Calu3 (cell line): ENCODE measurements at places on chromosomes 7 and 10.

- peak overlapping the region; percentile 96 for H3K27ac ChIP-seq
- peak; percentile 76 for DNase-seq
- peaks cover 12% of the 10 kb centered on the region for H3K27me3 ChIP-seq
- peaks cover 11% of the 10 kb centered on the region for H3K36me3 ChIP-seq
Measured at GRCh38 chr7:17234398-17235031, 63.9 kb upstream of the AHR start.

DNA sequence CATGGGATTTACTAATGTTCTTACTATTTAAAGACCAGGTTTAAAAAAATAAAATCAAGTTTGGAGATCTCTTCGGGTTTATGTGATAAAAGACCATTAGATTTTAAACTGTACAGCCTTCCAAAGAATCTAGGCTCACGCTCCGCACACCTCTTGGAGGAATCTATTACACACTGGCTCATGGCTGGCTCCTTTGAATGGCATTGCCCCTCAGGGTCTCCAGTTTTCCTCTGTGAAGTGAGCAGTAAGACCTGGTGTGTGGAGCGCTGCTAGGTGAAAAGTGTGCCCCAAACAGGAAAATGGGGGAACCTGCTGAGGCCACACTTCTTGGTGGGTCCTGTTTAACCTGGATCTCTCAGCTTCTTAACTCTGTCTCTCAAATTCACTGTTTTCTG lies 142.3 kb downstream of the KAT6B start:
- peaks cover 10% of the 10 kb centered on the region for H3K4me1 ChIP-seq
- no peak overlapping the region for H3K4me3 ChIP-seq
- H3K27ac ChIP-seq: no peak overlapping the region
- no peaks in the 10 kb centered on the region for H3K36me3 ChIP-seq

GRCh38 chr7:25288556-25289307 lies 60.4 kb upstream of the NPVF start:
- peaks cover 64% of the 10 kb centered on the region for H3K27me3 ChIP-seq
- DNase-seq: no peak
- no peaks in the 10 kb centered on the region for H3K36me3 ChIP-seq
- H3K4me3 ChIP-seq: no peak overlapping the region
- H3K4me1 ChIP-seq: no peaks in the 10 kb centered on the region

DNA sequence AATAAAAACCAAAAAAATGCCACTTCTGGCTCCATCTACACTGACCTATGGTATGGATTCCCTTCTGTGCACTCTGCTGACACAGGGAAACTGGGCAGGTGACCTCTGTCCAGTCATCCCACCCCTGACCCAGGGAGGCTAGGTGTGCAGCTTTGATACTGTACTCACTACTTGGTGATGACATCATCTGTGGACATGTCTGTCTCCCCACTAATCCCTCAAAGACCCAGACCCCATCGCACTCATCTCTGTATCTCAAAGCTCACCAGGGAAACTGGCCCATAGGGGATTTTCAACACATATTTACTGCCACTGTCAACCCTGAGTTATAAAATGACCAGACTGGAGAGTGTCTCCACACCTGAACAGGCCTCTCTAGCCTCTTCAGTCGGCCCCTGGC lies 10.6 kb downstream of the SGMS1 start:
- no peaks in the 10 kb centered on the region for H3K27me3 ChIP-seq
- H3K4me1 ChIP-seq: no peaks in the 10 kb centered on the region
- no peak overlapping the region for H3K4me3 ChIP-seq
- no peak for DNase-seq
- H3K36me3 ChIP-seq: peaks cover 5% of the 10 kb centered on the region

- H3K27me3 ChIP-seq: no peaks in the 10 kb centered on the region
- no peaks in the 10 kb centered on the region for H3K36me3 ChIP-seq
- H3K4me1 ChIP-seq: no peaks in the 10 kb centered on the region
- DNase-seq: no peak
Measured at GRCh38 chr7:88432301-88432700, 125.6 kb upstream of the STEAP4 start.

GRCh38 chr10:21110358-21110757 lies 213.2 kb upstream of the NEBL start:
- H3K4me1 ChIP-seq: no peaks in the 10 kb centered on the region
- H3K4me3 ChIP-seq: no peak overlapping the region
- no peaks in the 10 kb centered on the region for H3K27me3 ChIP-seq
- no peak for DNase-seq

GRCh38 chr10:14616955-14617730 lies 157.6 kb downstream of the FAM107B start:
- no peaks in the 10 kb centered on the region for H3K36me3 ChIP-seq
- H3K27ac ChIP-seq: peak overlapping the region; percentile 3
- peaks cover 24% of the 10 kb centered on the region for H3K4me1 ChIP-seq
- H3K27me3 ChIP-seq: no peaks in the 10 kb centered on the region
- DNase-seq: no peak
- no peak overlapping the region for H3K4me3 ChIP-seq

DNA sequence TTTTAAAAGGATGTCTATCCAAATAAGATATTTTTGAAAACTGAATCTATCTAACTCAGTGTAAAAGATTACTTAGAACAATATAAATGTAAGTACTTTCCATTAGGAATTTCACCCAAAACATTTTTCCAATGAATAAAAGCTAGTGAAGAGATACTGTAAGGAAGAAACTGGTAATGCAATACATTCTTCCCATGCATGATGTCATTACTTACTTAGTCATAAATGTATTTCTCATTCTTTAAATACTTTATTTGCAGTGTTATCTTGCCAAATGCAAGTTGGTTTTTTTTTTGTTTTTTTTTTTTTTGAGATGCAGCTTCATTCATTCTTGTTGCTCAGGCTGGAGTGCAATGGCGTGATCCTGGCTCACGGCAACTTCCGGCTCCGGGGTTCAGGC lies 265.6 kb downstream of the PHF14 start:
- H3K4me3 ChIP-seq: no peak overlapping the region
- H3K36me3 ChIP-seq: no peaks in the 10 kb centered on the region
- no peak overlapping the region for H3K27ac ChIP-seq
- H3K27me3 ChIP-seq: no peaks in the 10 kb centered on the region
- no peaks in the 10 kb centered on the region for H3K4me1 ChIP-seq

DNA sequence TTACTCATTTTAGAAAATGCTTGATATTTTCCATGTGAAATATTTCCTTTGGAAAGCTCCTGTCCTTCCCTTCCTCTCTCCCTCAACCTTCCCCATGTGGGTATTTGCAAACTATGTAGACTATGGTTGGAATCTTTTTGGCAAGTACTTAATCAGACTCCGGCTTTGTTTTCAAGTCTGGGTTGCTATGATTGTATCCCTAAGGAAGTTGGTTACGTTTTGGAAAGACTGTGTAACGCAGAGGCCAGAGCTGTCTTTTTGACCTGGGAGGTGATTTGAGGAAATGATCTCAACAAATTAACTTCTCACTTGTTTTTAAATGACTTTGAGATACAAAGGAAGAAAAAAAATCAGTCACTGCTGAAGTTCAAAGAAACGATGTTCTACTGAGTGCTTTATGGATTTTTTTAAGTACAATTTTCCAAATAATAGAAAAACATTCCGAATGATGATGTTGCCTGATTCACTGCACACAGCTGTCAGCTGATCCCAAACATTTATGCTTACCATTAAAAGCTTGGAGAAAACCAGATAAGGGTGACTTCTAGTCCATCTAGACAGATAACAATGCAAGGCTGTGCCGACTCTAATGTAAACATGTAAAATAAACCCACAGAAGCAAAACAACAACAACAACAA lies 145.5 kb upstream of the CELF2 start:
- H3K27me3 ChIP-seq: no peaks in the 10 kb centered on the region
- no peak overlapping the region for H3K4me3 ChIP-seq
- no peaks in the 10 kb centered on the region for H3K4me1 ChIP-seq
- peaks cover 5% of the 10 kb centered on the region for H3K36me3 ChIP-seq
- no peak for DNase-seq

- no peak overlapping the region for H3K4me3 ChIP-seq
- DNase-seq: no peak
- H3K27ac ChIP-seq: no peak overlapping the region
- no peaks in the 10 kb centered on the region for H3K4me1 ChIP-seq
- H3K36me3 ChIP-seq: no peaks in the 10 kb centered on the region
Measured at GRCh38 chr10:2948127-2948854, 119.1 kb upstream of the PFKP start.

DNA sequence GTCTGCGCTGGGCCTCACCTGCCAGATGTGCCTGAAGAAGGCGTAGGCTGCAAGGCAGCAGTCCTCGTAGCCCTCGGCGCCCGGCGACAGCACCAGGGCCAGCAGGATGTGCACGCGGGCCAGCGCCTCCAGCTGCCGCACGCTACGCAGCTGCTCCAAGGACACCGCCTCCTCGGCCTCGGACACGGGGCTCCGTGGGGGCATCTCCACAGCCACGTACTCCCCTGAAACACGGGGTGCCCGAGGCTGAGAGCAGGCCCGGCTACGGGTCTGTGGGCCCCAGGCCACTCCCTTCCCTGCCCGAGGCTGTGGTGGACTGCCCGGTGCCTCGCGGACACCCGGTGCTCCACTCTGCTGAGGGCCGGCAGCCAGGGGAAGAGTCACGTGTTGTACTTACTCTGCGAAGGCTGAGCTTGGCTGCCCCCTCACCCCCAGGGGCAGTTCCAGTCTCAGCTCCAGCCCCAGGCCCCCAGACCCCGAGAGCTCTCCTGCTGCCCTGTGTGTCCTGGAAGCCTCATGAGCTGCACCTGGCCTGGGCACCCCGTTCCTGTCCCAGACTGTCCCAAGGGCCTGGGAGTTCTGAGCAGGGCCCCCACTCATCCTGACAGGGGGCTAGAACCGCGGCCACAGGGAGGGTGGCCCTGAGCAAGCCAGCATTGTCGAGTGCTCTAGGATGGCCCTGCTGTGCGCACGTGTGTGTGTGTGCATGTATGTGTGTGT lies 62.8 kb downstream of the CFAP46 start:
- no peak overlapping the region for H3K27ac ChIP-seq
- H3K4me1 ChIP-seq: no peaks in the 10 kb centered on the region
- no peak for DNase-seq
- H3K36me3 ChIP-seq: no peaks in the 10 kb centered on the region
- peaks cover 80% of the 10 kb centered on the region for H3K27me3 ChIP-seq
- no peak overlapping the region for H3K4me3 ChIP-seq

GRCh38 chr7:52100-52499 lies 140.3 kb upstream of the FAM20C start:
- DNase-seq: no peak
- H3K36me3 ChIP-seq: no peaks in the 10 kb centered on the region
- peaks cover 76% of the 10 kb centered on the region for H3K27me3 ChIP-seq
- no peaks in the 10 kb centered on the region for H3K4me1 ChIP-seq
- no peak overlapping the region for H3K4me3 ChIP-seq

DNA sequence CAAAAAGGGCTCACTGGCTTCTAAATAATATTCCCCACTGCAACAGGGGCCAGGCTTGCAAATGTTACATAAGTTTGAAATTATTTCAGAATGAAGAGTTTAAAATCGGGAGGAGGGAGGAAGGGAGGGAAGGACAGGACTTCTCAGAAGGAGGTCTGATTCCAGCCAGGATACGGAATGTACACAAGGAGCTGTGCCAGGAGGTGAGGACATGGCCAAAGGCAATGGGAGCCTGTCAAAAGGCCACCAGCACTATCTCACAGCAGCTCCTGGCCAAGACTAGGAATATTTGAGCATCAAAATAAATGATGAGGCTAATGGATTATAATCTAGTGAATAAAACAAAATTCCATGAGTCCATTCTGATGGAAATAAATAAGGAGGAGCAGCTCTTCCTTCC lies 18.6 kb upstream of the DRGX start:
- H3K4me1 ChIP-seq: no peaks in the 10 kb centered on the region
- H3K36me3 ChIP-seq: no peaks in the 10 kb centered on the region
- H3K27me3 ChIP-seq: peaks cover 53% of the 10 kb centered on the region

DNA sequence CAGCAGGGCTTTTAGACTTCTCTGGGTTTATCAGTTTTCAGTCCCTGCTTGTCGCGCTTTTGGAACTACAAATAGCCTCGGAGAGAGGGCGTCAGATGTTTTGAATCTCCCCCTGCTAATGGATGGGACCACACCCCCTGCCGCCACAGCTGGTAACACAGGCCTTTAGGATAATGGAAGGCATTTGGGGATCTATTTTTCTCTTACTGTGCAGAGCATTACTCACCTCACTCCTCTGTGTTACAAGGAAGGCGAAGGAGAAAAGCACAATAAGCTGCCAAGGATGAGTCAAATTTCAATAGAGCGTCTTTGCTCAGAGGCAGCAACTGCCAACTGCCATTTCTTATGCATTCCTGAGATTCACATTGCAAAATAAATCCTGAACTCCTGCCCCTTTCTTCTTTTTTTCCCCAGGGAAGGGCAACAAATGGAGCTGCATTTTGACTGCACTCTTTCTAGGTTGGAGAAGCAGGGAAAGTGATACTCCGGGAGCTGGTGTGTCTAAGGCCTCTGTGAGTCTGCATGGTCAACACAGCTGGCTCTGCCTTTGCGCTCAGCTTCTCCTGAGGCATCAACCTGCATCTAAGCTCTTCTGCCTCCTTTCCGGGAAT lies 31.5 kb upstream of the SMNDC1 start:
- no peak overlapping the region for H3K4me3 ChIP-seq
- H3K4me1 ChIP-seq: no peaks in the 10 kb centered on the region
- no peaks in the 10 kb centered on the region for H3K36me3 ChIP-seq
- no peak overlapping the region for H3K27ac ChIP-seq
- no peak for DNase-seq

DNA sequence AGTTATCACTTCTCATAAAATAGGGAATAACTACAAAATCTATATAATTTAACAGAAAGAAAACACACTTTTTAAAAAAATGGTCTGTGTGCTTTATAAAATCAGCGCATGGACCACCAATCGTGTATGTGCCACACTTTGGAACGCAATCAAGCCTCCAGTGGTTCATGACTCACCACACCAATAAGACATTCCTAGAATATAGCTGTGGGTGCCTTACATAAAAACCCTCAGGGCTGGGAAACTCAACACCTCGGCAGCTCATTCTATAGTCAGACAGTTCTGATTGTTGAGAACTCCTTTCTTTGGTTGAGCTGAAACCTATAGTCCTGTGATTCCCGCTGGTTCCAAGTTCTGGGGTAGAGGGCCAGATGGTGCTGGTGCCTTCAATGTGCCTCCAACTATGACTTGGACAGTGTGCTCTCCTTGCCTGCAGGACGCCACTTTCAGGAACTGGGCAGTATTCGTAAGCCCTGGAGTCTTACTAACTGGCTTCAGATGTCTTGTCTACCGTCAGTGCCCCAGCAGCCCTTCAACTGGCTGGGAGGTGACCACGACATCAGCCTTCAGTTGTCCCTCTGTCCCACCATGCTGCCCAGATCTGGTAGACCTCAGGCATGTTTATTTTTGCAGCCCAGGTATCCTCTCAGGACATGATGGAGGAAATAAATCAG lies 135.7 kb upstream of the GDF10 start:
- no peak for DNase-seq
- H3K4me1 ChIP-seq: peaks cover 38% of the 10 kb centered on the region
- H3K4me3 ChIP-seq: no peak overlapping the region
- peaks cover 16% of the 10 kb centered on the region for H3K36me3 ChIP-seq
- H3K27ac ChIP-seq: no peak overlapping the region
- H3K27me3 ChIP-seq: no peaks in the 10 kb centered on the region

GRCh38 chr10:126066456-126066855 lies 170.1 kb downstream of the FANK1 start:
- peak; percentile 63 for DNase-seq
- H3K4me1 ChIP-seq: peaks cover 21% of the 10 kb centered on the region
- H3K27ac ChIP-seq: no peak overlapping the region
- no peaks in the 10 kb centered on the region for H3K36me3 ChIP-seq
- H3K27me3 ChIP-seq: no peaks in the 10 kb centered on the region
